Activated naive CD8-positive, alpha-beta T cell treated with anti-CD3 and anti-CD28 coated beads for 36 hours (primary cell): ENCODE measurements at places on chromosomes 7 and 10. TPM values are rescaled to one million over a fixed set of nuclear protein-coding genes. Genes with fewer than 3 reads are reported as not detected.

- H3K27ac ChIP-seq = no peak overlapping the region
- no peak overlapping the region for H3K4me3 ChIP-seq
- H3K36me3 ChIP-seq = no peaks in the 10 kb centered on the region
- no peaks in the 10 kb centered on the region for H3K27me3 ChIP-seq
- peaks cover 19% of the 10 kb centered on the region for H3K4me1 ChIP-seq
Observed at GRCh38 chr7:13912715-13913278, 76.7 kb downstream of the ETV1 start.

GRCh38 chr10:131211965-131212619 is 99.4 kb downstream of the TCERG1L start:
- no peaks in the 10 kb centered on the region for H3K36me3 ChIP-seq
- DNase-seq = no peak
- H3K4me1 ChIP-seq = no peaks in the 10 kb centered on the region
- H3K27ac ChIP-seq = no peak overlapping the region
- H3K4me3 ChIP-seq = no peak overlapping the region

GRCh38 chr7:139106959-139107358 is 2.6 kb downstream of the ZC3HAV1 start:
- H3K4me1 ChIP-seq = peaks cover 44% of the 10 kb centered on the region
- H3K36me3 ChIP-seq = peaks cover 64% of the 10 kb centered on the region
- peak overlapping the region; percentile 95 for H3K27ac ChIP-seq
- no peaks in the 10 kb centered on the region for H3K27me3 ChIP-seq
- H3K4me3 ChIP-seq = peak overlapping the region; percentile 100

DNA sequence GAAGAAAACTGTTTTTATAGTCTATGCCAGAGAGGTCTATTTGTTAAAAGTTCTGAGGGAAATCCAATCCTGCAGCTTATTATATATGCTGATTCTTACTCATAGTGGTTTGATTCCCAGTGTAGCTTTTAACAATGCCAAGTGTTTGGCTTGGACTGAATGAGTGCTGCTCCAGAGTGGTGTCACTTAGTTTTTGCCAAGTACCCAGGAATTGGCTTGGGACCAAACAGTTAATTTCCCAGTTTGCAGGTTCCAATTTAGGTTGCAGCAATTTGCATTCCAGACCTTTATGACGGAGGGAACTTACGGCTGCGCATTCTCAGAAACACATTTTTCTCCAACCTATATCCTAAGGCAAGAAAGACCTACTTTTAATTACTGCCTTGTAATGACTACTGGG is 32.4 kb downstream of the NSUN6 start:
- DNase-seq = no peak
- H3K27ac ChIP-seq = no peak overlapping the region
- H3K4me3 ChIP-seq = no peak overlapping the region
- H3K36me3 ChIP-seq = peaks cover 47% of the 10 kb centered on the region

GRCh38 chr10:75180592-75180991 is 30.0 kb upstream of the VDAC2 start:
- H3K36me3 ChIP-seq = peaks cover 23% of the 10 kb centered on the region
- H3K27ac ChIP-seq = peak overlapping the region; percentile 29
- H3K27me3 ChIP-seq = no peaks in the 10 kb centered on the region

The LIPN gene
- total RNA-seq = not detected

The NEBL gene
- total RNA-seq = 1.2 TPM

The CDH23 gene
- total RNA-seq = 1.4 TPM

The TLX1 gene
- not detected for total RNA-seq
